ENCODE measurements at places on chromosomes 2 and 18. TPM values are rescaled to one million over a fixed set of nuclear protein-coding genes. Genes with fewer than 3 reads are reported as not detected.

DNA sequence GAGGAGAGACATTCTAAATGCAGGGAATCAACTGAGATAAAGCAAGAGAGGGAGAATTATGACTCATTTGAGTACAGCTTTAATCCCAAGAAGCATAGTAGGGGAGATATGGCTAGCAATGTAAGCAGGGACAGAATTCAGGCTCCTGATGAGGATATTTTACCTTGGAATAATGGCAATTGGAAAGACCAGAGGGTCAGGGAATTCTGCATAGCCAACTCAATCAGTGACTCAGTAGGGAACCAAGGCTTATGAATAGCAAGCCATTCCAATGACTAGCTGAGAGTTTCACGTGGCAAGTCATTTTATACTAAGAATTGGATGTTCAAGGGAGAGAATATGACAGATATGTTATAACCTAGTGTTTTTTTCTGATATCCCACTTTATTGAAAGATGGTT lies 563.8 kb upstream of the NETO1 start:
- no peak for DNase-seq

DNA sequence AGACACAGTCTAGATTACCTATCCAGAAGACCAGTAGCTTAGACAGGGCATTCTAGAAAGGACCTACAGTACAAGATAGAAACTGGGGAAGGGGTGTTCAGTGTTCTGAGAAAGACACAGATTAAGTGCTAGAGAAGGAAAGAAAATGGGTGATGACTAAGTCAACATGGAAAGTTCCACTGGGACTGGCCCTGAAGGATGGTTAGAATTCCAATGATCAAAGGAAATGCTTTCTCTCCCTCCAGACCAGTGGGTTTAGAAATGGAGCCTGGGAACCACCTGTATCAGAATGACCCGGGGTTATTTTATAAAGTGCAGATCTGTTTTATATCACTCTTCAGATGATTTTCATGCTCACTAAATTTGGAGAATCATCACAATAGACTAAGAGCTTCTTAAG lies 5.8 kb upstream of the COLEC12 start:
- no peak for DNase-seq

Gene BCL11A
- 67.1 TPM for total RNA-seq

DNA sequence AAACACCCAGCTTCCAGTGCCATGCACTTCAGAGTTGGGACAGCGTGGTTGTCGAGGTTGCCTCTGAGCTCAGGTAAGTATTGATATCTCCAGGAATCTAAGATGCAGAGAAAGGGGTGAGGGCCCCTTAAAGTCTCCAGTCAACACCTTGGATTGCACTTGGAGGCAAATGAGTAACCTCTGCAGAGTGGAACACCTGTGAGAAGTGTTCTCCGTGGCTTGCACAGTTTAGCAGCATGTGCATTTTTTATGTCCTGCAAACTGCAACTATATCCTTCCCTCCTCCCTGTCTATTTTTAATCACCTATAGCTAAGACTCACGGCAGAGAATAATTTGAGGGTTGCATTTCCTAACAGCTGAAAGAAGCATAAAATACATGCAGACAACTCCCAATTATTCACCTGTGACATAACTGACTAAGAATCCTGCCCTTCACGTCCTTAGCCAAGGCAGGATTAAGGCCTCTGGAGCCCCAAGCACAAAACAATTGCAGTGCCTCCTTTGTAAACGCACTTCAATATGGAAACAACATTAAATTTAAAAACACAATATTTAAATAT lies 1.6 kb upstream of the ZNF385B start:
- no peak for DNase-seq

DNA sequence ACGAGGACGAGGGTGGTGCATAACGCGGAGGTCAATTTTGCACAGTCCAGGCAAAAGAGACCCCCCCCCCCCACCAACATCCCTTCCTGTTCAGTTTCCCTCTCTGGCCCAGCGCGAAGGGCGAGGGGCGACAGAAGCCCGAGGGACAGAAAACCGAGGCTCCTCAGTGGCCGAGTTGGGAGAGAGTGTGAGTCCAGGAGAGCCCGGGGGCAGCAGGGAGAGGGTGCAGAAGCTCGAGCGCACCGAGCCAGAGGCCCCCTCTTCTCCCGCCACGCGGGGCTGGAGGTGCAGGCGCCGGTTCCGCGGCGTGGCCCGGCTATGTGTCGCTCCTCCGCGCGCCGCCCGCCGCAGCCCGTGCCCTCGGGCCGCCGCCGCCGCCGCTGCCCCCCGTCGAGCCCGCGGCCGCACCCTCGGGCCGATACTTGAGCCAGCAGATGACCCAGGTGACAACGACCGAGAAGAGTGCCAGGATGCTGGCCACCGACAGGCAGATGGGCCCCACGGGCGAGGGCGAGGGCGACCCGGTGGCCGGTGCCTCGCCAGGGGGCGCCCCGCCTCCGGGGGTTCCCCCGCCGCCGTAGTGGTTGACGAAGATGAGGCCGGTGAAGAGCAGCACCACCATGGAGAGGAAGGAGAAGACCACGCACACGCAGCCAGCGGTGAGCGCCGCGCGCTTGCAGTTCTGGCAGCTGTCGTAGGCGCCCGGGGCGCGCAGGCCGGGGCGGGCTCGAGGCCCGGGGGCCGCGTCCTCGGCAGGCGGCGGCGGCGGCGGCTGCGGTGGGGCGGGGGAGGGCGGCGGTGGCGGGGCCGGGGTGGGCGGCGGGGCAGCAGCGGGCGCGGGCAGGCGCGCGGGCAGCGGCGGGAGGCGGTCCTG lies 20.2 kb upstream of the PAX3 start:
- no peak for DNase-seq

Measured in suprapubic skin (tissue), 4 donors.